ENCODE measurements at places on chromosomes 4 and X. TPM values are rescaled to one million over a fixed set of nuclear protein-coding genes. Genes with fewer than 3 reads are reported as not detected.

Gene WDR17
- 2.3 TPM for total RNA-seq

Gene SMR3B
- total RNA-seq = not detected

Gene GPR119
- not detected for total RNA-seq

Gene TEX13C
- total RNA-seq = not detected

Gene BTK
- total RNA-seq = 0.12 TPM

Gene P2RY4
- 0.13 TPM for total RNA-seq

Gene VEGFD
- 0.27 TPM for total RNA-seq

Gene OPRPN
- not detected for total RNA-seq

Gene LGI2
- total RNA-seq = 0.07 TPM

Gene FHDC1
- 0.71 TPM for total RNA-seq

Gene UGT2B15
- 0.09 TPM for total RNA-seq

Gene TASL
- total RNA-seq = not detected

Gene S100G
- not detected for total RNA-seq

Gene NOCT
- total RNA-seq = 7.8 TPM

Gene NUDT6
- 6.9 TPM for total RNA-seq

Gene DTHD1
- not detected for total RNA-seq

Gene TENM3
- 1.8 TPM for total RNA-seq

Gene MMRN1
- not detected for total RNA-seq

Gene GABRE
- 27.3 TPM for total RNA-seq

Gene USP17L21
- total RNA-seq = not detected

Gene SLC6A14
- total RNA-seq = 0.03 TPM

Gene MAGEC2
- not detected for total RNA-seq
